ENCODE measurements at places on chromosomes 5 and 9.

DNA sequence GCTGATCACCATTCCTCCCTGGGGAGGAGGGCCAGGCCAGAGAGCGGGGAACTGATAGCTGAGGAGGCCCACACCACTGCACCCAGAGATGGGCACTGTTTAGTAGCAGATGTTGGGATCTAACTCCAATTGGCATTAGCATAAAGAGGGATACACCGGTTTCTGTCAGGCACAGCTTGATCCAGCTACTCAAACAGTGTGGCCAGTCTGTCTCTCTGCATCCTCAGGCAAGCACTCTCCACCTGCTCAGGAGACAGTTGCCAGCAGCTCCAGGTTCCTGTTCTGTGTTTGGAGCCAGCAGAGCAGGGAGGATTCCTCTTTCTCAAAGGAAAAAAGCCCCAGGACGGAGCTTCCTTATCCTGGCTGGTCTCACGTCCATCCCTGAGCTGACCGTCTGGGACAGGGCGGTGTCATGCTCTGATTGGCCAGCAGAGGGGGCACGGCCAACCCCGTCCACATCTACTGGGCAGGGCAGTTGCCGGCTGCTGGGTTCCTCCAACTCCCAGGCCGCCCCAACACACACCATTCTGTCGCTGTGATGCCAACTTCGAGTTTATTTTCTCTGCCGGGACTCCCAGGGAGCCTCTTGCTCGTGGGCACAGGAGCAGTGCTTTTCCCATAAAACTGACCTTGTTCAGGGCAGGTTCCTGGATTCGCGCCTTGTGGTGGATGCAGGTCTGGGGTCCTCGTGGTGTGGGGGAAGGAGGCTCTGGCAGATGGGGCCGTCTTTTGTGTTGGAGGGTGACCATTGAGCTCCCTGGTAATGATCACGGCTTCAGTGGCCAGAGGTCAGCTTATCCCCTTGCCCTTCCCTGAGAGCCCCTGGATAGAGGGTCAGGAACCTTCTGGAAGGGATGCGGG lies 47.9 kb downstream of the COL5A1 start:
- DNase-seq = peak; percentile 10

GRCh38 chr9:77789891-77790290 lies 141.8 kb upstream of the GNA14 start:
- no peak for DNase-seq

- no peak for DNase-seq
These were observed 214.5 kb upstream of the CDH9 start for GRCh38 chr5:27252911-27253310.

DNA sequence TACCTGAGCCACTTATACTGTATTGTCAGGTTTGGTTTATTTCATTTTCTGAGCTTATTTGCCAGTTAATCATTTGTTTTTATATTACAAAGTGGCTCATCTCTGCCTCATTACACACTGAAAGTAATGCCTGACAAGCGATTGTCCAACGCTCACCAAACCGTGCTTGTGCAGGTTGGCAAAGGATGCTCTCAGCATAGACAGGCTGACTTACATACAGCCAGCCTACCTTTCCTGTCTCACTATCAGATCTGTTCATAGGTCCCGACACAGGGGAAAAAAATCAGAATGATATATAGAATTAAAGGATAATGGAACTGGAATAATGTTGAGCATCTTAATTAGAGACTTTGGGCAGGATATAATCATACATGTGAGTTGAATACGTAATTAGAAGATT lies 739.7 kb upstream of the RIOK2 start:
- no peak for DNase-seq

- DNase-seq = no peak
These were observed 90.8 kb downstream of the TLE4 start for GRCh38 chr9:79662537-79662956.

DNA sequence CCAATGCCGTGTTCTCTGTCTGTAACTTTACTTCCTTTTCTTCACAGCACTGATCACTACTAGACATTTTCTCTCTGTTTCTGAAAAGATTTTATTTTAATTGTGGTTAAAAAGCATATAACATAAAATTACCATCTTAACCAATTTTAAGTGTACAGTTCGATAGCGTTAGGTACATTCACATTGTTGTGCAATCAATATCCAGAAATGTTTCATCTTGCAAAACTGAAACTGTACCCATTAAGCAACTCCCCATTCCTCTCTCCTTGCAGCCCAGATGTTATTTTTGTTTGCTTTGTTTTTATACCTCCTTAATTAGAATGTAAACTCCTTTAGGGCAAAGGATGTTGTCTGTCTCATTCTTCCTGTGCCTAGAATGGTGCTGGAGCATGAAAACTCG lies 47.5 kb downstream of the COL27A1 start:
- no peak for DNase-seq

DNA sequence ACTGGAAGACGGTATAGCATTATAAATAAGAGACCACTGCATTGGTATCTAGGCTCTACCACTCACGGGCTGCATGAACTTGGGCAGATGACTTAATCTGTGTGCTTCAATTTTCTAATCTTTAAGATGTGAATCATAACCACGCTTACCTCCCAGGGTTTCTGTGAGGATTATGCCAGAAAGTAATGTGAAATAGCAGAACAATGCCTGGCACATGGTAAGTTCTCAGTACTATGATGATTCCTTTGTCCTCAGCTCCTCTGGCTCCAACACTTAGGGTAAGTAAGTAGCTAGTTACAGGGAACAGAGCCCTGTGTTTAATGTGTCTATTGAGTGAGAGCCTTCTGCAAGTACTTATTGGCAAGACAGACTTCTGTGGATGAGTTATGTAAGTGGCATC lies 31.1 kb downstream of the POU4F3 start:
- no peak for DNase-seq

- DNase-seq = no peak
These were observed 23.8 kb upstream of the DAB2 start for GRCh38 chr5:39448506-39449128.

GRCh38 chr5:169450464-169450863 lies 133.1 kb upstream of the SPDL1 start:
- DNase-seq = no peak

DNA sequence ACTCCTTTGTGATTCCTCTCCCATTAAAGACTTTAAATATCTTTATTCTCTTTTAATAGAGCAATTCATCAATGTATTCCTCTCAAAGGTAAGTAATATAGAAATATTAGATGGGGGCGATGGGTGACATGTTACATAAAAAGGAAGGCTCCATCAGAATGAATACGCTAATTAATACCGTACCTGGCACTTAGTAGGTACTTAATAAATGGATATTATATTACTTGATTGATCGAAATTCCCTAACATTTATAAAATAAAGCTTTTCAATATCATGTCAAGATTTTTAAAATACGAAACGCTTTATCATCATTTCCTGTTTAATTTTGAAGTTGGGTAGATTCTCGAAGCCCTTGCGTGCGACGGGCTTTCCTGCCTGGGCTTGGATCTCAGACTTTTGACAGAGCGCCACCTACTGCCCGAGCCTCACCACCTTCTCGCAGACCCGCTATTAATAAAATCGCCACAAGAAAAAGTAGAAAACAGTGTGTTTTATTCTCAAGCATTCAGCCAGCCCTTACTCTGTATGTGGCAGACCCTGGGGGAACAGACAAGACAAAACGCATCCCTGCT lies 99.4 kb downstream of the C5orf15 start:
- DNase-seq = peak; percentile 67

DNA sequence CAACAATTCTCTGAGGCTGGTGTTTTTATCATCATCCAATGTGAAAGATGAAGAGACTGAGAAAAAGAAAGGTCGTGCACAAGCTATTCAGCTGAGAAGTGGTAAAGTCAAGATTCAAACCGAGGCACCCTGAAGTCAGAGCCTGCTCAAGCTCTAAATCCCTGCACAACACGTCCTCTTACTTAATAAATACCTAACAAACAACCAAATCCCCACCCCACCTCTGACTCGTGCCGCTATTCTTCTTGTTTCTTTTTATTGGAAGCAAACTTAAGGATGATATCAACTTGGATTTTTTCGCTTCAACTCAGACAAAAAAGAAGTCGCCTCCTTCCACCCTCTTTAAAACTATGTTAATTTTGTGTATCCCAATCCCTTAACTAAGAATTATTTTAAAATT lies 140.2 kb downstream of the CEP120 start:
- no peak for DNase-seq

- DNase-seq = no peak
These were observed 11.8 kb downstream of the CARD19 start for GRCh38 chr9:93107825-93108161.

- peak; percentile 77 for DNase-seq
These were observed 38.7 kb upstream of the UBTD2 start for GRCh38 chr5:172322028-172322965.

DNA sequence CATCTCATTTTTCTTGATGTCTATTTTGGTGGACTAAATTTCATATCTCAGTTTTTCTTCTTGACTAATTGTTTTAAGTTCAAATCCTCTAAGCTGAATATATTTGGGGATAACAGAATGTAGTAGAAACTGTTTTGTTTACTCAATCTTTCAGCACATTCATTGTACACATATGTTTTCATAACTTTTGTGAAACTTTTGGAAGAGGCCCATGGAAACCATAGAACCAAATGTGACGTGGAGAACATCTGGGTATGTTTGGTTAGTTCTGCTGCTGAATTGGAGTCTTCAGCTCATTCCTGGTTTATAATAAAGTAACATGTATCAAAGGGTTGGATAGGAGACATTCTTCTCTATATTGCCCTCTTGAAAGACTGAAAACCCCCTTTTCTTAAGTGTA lies 88.4 kb downstream of the CCDC171 start:
- no peak for DNase-seq

- DNase-seq = no peak
These were observed 206.9 kb downstream of the COX7C start for GRCh38 chr5:86824637-86825036.

DNA sequence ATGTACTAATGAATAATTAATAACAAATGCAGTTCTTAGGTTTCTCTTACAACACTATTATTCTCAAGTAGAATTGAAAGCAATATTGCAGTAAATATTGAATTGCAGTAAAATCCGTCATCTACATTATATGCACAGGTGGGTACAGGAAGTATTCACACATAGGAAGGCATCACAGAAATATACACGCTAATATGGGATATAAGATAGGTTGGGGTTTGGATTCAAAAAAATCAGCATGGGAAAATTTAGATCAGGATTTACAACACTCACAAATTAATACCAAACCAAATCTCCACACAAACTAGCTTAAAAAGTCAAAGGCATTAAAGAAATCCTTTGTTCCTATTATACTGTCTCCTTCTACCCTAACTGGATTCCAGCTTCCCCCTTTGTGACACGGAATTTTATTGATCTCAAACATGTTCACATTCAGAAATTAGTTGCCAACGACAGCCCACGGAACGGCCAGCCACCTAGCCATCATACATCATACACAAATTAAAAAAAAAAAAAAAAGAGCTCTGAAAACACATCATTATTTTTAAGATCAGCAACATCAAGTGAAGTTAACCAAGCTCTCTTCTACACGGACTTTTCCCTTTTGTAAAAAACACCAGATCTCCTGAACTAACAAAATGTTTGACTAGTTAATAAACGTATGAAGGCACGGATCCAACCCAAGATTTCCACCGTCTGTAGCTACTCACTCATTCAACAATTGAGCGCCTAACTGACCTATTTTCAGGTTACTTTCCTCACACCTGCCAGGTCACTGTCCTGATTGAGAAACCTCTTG lies 2.2 kb downstream of the NR6A1 start:
- DNase-seq = no peak

GRCh38 chr9:134029248-134030226 lies 4.3 kb downstream of the BRD3OS start:
- no peak for DNase-seq

DNA sequence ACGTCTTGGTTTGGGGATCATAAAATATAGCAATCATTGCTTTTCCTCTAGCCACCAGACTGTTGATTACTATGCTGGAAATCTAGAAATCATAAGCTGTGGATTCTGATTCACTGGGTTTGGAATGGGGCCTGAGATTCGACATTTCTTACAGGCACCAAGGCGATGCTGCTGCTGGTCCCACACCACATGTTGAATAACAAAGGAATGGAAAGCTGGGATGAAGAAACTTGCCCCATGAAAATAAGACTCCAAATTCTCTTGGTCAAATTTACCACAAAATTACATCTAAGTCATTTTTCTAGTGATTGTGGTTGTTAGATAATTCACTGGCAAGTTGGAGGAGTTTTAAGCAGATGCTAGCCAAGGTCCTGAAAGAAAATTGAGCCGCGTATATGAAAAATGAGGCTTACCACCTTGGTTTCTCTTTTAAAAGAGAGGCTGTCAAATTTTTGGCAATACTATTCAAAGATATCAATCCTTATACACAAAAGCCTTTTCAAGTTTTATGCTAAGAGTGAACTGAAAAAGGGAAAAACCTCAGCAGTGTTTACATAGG lies 23.0 kb upstream of the MEIKIN start:
- no peak for DNase-seq

DNA sequence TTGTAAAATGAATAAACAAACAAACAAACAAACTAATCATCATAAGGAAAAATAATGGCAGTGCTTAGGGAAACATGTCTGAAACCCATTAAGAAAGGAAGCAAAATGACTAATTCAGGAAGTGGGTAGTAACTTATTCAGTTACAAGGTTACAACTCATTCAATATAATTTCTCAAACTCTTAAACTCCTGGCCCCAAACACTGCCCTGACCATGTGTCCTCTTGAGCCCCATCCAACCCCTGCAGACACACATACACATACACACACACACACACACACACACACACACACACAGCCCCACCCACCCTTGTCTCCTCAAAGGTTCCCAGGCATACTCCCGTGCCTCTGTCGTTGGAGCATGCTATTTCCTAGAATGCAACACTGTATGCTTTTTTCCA lies 193.9 kb downstream of the SEC61B start:
- DNase-seq = no peak

- DNase-seq = no peak
These were observed 310.2 kb upstream of the RFX3 start for GRCh38 chr9:3836011-3836410.

- DNase-seq = peak; percentile 5
These were observed 330.6 kb upstream of the MEF2C start for GRCh38 chr5:89213573-89213972.

- no peak for DNase-seq
These were observed 83.6 kb downstream of the ANKH start for GRCh38 chr5:14787801-14788579.

DNA sequence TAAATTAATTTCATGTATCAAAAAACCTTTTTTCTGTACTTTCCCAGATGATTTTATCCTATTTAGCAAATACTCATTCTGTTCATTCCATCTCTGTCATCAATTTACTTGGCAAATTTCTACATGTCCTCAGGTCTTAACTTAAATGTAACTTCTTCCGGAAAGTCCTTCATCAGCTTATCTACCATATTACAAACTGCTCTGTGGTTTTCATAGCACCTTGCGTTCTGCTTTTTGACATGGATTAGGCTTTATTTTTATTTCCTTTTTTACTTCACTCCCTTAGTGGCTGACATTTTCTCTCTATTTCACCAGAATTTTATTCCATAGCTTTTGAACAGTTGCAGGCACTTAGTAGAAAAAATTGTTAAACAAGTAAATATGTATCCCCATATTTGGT lies 1040.8 kb downstream of the TAF11L14 start:
- DNase-seq = no peak

- no peak for DNase-seq
These were observed 24.2 kb downstream of the CCDC69 start for GRCh38 chr5:151199581-151200185.

Measured in NCI-H2029 (cell line).